ENCODE measurements at places on chromosomes 13 and 19.

DNA sequence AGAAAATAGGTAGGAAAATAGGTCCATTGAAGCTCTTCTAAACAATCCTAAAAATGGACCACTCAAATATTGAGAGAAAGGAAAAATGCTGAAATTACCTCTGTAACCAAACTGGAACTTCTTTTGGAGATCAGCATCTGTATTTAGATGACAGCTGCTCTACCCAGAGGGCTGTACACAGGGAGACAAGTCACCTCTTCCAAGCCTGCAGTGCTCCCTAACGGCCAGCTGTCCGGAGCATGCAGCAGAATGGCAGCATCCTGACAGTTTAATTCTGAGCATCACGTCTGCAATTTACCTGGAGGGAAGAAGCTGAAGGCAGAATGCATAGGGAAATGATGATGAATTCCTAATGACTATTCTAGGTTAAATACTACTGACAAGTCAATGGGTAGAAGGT lies 62.8 kb upstream of the DIAPH3 start:
- no peak for DNase-seq
- H3K27ac ChIP-seq = no peak overlapping the region
- no peaks in the 10 kb centered on the region for H3K4me1 ChIP-seq
- H3K27me3 ChIP-seq = no peaks in the 10 kb centered on the region
- no peak overlapping the region for H3K4me3 ChIP-seq

DNA sequence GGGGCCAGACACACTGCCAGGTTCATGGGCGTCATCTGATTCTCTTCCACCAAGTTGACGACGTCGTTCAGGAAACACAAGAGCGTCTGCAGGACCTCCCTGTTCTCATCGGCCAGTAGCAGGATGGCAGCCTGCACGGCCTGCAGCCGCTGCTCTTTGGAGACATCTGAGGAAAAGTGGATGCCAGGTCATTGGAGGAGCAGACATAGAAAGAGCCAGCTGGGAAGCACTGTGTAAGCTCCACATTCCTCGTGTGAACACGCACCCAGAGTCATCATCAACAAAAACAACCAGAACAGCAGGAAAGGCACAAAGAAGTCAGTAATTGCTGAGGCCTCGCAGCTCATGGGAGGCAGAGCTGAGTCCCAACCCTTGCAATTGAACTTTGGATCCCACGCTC lies 96.5 kb downstream of the KL start:
- H3K27ac ChIP-seq = no peak overlapping the region
- no peaks in the 10 kb centered on the region for H3K27me3 ChIP-seq
- DNase-seq = no peak
- peaks cover 47% of the 10 kb centered on the region for H3K36me3 ChIP-seq
- H3K4me1 ChIP-seq = peaks cover 2% of the 10 kb centered on the region
- no peak overlapping the region for H3K4me3 ChIP-seq

DNA sequence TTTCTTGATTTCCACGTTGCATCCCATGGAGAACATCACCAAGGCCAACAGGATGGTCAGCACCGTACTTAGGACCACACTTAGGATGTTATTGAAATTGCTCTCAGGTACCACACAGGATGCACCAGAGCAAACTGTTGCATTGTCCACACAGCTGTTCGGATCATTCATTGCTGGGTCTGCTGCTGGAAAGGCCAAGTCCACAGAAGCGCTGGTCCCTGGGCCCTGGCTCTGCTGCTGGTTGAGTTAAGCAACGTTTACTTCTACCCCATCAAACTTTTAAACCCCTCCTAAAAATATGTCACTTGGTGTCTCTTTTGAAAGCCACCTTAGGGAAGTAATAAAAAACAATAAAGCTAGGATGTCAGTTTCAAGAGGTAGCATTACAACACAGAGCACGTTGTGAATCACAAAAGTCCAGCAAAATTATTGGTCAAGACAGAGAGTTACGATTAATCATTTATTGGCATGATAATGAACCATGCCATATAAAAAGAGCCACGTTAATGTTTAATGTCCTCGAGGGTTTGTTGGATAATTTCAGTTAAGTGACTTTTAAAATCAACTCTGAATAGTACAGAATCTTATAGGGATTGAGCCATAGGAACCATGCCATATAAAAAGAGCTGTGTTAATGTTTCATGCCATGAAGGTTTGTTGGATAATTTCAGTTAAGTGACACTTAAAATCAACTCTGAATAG lies at the start of gene SLC10A2:
Gene SLC10A2 (minus strand): TSS at position 339 of the 702 bp plus-strand sequence. CDS start 168 bp downstream, at position 171.
- no peaks in the 10 kb centered on the region for H3K36me3 ChIP-seq
- no peaks in the 10 kb centered on the region for H3K4me1 ChIP-seq
- no peak for DNase-seq

DNA sequence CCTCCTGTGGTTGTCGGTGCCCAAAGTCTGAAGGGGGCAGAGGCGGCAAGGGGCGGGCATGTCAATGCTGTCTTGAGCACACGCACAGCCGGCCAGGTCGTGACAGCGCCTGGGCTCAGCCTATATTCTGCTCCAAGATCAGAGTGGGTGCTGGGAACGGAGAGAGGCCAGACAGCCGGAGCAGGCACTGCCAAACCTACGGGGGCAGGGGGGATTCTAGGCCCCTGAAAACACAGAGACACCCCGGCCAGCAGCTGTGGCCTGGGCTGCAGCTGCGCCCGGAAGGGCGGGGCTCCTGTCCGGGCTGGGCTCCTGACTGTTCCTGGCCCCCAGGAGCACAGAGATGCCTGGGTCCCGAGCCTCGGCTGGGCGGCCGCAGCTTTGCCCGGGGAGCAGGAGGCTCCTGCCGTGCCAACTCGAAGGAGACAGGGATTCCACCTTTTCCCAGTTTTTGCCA lies 2662.9 kb upstream of the PCDH20 start:
- H3K4me3 ChIP-seq = no peak overlapping the region
- H3K4me1 ChIP-seq = no peaks in the 10 kb centered on the region
- H3K27me3 ChIP-seq = no peaks in the 10 kb centered on the region
- H3K36me3 ChIP-seq = no peaks in the 10 kb centered on the region
- H3K27ac ChIP-seq = no peak overlapping the region
- DNase-seq = no peak

DNA sequence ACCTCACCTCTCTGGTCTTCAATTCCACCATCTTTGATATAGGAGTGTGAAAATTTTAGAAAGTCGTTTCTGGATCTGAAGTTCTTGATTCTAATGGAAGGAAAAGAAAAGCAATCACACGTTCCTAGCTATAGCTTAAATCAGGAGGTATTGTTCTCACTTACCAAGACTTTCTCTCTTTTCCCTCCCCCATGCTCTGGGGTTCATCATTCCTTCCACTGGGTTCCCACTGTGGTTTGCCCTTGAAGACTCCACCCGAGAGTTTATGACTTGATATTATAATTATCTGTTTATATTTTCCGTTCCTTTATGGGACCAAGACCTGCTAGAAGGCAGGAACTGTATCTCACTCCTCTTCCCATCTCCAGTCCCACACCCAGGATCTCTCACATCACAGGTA lies 76.6 kb downstream of the AKAP11 start:
- no peaks in the 10 kb centered on the region for H3K27me3 ChIP-seq
- no peak for DNase-seq
- H3K36me3 ChIP-seq = no peaks in the 10 kb centered on the region
- H3K4me1 ChIP-seq = no peaks in the 10 kb centered on the region

- H3K36me3 ChIP-seq = peaks cover 15% of the 10 kb centered on the region
- no peaks in the 10 kb centered on the region for H3K27me3 ChIP-seq
These were observed 24.9 kb downstream of the VRK3 start for GRCh38 chr19:50000038-50000840.

- H3K27me3 ChIP-seq = no peaks in the 10 kb centered on the region
- DNase-seq = no peak
- H3K27ac ChIP-seq = no peak overlapping the region
- H3K4me3 ChIP-seq = no peak overlapping the region
These were observed 819.5 kb downstream of the DIAPH3 start for GRCh38 chr13:59343993-59344822.

DNA sequence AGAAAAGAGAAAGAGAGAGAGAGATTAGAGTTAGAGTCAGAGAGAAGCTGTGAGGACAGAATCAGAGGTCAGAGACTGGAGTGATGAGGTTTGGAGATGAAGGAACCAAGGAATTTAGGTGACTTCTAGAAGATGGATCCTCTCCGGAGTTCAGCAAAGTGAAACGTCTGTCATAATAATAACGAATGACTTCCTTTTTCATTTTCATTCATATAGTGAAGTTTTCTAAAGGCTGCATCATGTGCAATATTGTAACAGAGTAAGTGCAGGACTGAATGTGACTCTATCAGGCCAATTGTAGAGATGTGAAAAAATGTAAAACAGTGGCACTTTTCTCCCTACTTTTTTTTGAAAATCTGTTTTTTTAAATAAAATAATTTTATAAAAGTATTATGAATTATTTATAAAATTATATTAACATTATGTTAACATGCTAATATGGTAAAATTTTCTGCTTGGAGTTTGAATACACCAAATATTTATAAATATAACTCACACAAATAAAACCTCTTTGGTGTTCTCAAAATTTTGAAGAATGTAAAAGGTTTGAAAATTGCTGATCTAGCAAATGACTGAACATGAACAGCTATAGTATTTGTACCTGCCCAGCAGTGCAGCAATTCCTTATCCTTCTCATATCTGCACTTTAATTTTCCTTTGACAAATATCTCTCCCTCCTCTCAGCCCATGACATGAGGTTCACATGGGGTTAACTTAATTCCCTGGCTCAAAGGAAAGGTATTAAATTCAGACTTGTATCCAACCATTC lies 4.2 kb upstream of the TNFSF11 start:
- no peak for DNase-seq
- peaks cover 5% of the 10 kb centered on the region for H3K4me1 ChIP-seq
- no peak overlapping the region for H3K4me3 ChIP-seq
- H3K27me3 ChIP-seq = no peaks in the 10 kb centered on the region
- no peaks in the 10 kb centered on the region for H3K36me3 ChIP-seq
- H3K27ac ChIP-seq = no peak overlapping the region

All from liver (tissue), 10 donors.